IPS DF 6.9 (cell line): ENCODE measurements at places on chromosomes 13 and 19.

- no peaks in the 10 kb centered on the region for H3K27me3 ChIP-seq
- no peak overlapping the region for H3K27ac ChIP-seq
- H3K36me3 ChIP-seq = no peaks in the 10 kb centered on the region
- no peaks in the 10 kb centered on the region for H3K4me1 ChIP-seq
- DNase-seq = no peak
- no peak overlapping the region for H3K4me3 ChIP-seq
Measured at GRCh38 chr19:46586294-46586693, 14.8 kb upstream of the CALM3 start.

DNA sequence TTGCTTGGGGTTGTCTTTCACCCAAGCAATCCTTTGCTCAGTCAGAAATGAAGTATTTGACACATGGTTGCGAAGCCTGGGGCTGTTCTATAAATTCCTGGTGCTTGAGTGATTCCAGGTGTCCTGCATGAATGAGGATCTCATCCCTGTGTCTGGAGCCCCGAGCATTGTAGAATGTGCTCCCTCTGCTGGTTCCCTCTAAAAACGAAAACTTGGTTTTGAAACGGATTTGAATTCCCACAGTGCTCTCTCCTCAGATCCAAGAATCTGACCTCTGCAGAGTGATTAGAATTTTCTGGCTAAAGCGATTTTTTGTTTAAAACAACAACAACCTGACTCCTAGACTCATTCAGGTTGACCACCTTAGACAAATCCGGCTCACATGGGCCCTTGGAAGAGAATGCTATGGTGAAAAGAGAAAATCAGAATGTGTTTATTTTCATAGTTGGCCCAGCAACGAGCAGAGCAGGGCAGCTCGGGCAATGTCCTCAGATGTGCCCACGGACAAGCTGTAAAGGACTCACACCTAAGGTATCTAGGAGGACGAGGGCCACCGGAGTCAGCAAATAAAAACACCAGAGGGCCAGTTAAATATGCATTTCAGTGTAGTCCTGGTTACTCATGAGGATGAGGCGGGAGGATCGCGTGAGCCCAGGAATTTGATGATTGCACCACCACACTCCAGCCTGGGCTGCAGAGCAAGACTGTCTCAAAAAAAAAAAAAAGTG is 8.7 kb upstream of the ATP12A start:
- peak; percentile 43 for DNase-seq
- H3K4me1 ChIP-seq = 0 out of 2 replicates have a peak, but pooled peaks cover 2% of the 10 kb centered on the region
- no peaks in the 10 kb centered on the region for H3K27me3 ChIP-seq
- H3K4me3 ChIP-seq = no peak overlapping the region

DNA sequence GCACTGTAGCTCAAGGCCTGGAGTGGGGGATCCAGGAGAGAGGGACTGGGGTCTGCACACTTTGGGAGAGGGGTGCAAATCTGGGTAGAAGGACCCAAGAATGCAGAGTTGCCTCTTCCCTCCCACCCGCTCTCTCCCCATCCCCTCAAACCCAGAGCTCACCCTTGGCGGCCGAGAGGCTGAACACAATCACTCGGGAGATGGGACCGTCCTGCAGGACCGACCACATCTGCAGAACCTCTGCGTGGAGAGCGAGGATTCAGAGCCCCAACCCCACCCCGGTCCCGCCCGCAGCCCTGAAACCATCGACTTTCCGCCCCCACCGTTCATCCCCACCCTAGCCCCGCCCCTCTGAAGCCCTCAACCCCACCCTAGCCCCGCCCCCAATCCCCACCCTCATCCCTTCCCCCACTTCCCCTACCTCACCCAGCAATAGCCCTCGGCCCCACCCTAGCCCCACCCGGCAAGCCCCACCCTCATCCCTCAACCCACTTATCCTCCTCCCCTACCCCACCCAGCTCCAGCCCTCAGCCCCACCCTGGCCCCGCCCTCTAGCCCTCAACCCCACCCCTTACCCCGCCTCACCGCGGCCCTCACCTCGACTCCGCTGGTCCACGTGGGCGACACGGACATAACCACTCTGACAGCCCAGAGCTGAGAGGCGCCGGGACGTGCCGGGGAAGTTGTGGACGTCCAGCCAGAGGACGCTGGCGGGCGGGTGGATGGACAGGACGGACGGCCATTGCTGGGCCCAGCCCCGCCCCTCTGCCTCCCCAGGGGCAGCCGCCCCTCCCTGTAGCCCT is 4.1 kb downstream of the KPTN start:
- peak overlapping the region; percentile 57; the same call in 1 of the 2 replicates for H3K4me3 ChIP-seq
- no peaks in the 10 kb centered on the region for H3K27me3 ChIP-seq
- no peak overlapping the region for H3K27ac ChIP-seq
- H3K36me3 ChIP-seq = peaks cover 6% of the 10 kb centered on the region; the same call in 1 of the 2 replicates

DNA sequence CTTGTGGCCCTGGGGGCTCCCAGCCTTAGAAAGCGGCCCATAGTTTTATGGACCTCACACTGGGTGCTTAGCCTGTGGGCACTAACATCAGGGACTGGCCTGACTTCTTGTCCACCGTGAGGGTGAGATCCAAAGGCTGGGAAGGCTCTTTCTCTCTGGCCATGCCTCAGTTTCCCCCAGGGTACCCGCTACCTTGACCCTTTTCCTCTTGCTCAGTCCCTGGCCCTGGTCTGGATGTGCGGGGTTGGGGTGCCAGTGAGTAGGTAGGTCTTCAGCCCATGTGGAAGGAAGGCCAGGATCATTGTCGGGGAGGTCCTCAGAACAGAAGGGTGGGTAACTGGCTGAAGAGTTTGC is 1.6 kb upstream of the TMEM161A start:
- no peaks in the 10 kb centered on the region for H3K36me3 ChIP-seq
- no peak overlapping the region for H3K4me3 ChIP-seq
- no peaks in the 10 kb centered on the region for H3K27me3 ChIP-seq
- H3K4me1 ChIP-seq = peaks cover 1% of the 10 kb centered on the region

DNA sequence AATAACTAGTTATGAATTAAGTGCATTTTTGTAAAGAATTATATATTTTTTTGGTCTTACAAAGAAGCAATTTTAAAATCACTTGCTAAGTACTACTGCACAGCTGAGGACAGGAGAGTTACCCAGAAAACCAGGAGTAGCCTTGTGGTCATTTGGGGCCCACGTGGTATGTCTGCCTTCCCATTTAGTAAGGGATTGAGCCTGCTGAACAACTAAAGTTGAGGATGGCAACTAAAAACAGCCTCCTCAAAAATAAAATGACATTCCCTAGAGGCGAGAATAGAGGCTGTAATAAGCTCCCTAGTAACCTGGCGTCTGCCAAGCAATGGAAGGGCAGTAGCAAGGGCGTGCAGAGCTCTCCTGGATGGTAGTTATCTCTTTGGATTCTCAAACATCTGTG is 36.3 kb downstream of the DOCK9 start:
- H3K4me3 ChIP-seq = no peak overlapping the region
- H3K27ac ChIP-seq = no peak overlapping the region
- DNase-seq = no peak
- no peaks in the 10 kb centered on the region for H3K36me3 ChIP-seq

DNA sequence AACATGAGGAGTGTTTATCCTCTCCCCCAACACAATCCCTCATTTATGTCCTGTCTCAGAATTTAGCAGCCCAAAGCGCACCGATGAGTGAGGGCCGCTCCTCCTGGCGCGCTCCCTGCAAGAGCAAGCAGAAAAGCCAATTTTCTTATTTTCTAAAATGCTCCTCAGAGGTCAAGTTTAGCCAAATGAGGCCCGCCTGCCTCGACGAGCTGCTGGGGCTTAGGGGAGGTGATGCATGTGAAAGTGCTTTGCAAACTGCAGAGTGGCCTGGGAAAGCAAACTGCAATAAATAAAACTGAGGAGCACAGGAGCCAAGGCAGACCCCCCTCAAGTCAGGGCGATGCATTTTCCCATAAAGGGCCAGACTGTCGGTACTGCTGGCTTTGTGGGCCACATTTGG is 29.0 kb downstream of the CAPS start:
- no peak overlapping the region for H3K27ac ChIP-seq
- H3K4me1 ChIP-seq = no peaks in the 10 kb centered on the region
- H3K27me3 ChIP-seq = no peaks in the 10 kb centered on the region
- H3K36me3 ChIP-seq = peaks cover 8% of the 10 kb centered on the region; the same call in 1 of the 2 replicates

GRCh38 chr13:112067116-112067741 is at the start of gene SOX1:
Gene SOX1 (plus strand): TSS chr13:112067149. CDS start chr13:112067659, 510 bp downstream.
- no peak within 1 kb of the TSS for H3K27ac ChIP-seq
- peaks cover 3% of the 10 kb centered on the region for H3K4me1 ChIP-seq
- DNase-seq = no peak
- peak within 1 kb of the TSS; percentile 37; the same call in 1 of the 2 replicates for H3K4me3 ChIP-seq
- no peaks in the 10 kb centered on the region; the same call in 1 of the 2 replicates for H3K36me3 ChIP-seq

- no peak overlapping the region for H3K27ac ChIP-seq
- peaks cover 1% of the 10 kb centered on the region; the same call in 1 of the 2 replicates for H3K4me1 ChIP-seq
- no peaks in the 10 kb centered on the region for H3K27me3 ChIP-seq
Measured at GRCh38 chr19:3398900-3399278, 32.5 kb downstream of the NFIC start.

DNA sequence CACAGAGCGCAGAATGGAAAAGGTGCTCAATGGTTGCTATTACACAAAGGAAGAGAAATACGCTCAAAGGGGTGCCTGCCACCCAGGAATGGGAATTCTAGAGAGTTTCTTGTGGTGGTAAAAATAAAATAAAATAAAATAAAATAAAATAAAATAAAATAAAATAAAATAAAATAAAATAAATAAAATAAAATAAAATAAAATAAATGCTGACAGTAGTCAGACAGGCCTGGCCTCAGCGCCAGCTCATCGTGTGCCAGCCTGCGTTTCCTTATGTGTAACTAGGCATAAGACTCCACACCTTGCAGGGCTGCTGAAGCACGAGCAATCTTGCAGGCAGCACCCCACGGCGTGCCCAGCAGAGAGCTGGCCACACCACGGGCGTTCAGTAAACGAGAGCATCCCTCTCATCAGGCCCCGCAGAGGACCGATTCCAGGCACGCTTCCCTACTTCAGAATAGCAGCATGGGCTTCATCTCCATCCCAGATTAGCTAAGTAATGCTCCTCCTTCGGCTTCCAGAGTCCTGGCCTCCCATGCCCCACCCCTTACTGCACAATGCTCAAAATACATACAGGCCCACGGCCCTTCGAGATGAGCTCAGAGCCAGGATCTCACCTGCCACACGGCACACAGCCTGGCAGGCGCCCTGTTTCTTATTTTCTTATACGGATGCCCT is 5.6 kb downstream of the NAPA start:
- H3K27ac ChIP-seq = no peak overlapping the region
- DNase-seq = no peak
- no peaks in the 10 kb centered on the region for H3K36me3 ChIP-seq

- H3K27me3 ChIP-seq = no peaks in the 10 kb centered on the region
- H3K4me3 ChIP-seq = no peak overlapping the region
- H3K27ac ChIP-seq = no peak overlapping the region
- DNase-seq = no peak
- H3K4me1 ChIP-seq = no peaks in the 10 kb centered on the region
Measured at GRCh38 chr13:113448885-113449692, 4.2 kb downstream of the ADPRHL1 start.

DNA sequence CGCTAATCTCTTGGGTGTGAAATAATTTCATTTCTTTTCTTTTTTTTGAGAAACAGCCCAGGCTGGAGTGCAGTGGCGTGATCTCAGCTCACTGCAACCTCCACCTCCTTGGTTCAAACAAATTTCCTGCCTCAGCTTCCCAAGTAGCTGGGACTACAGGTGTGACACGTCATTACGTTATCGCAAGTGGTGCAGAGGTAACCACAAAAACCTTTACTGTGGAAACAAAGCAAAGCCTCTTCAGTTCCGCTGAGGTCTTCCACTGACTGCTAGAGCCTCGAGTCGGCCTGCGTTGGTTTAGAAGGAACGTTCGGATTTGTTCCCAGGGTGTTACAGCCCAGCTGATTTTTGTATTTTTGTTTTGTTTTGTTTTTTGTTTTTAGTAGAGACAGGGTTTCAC is 2.0 kb upstream of the ZNF784 start:
- no peak for DNase-seq
- no peaks in the 10 kb centered on the region for H3K4me1 ChIP-seq
- no peaks in the 10 kb centered on the region for H3K27me3 ChIP-seq
- H3K27ac ChIP-seq = no peak overlapping the region
- no peak overlapping the region for H3K4me3 ChIP-seq

DNA sequence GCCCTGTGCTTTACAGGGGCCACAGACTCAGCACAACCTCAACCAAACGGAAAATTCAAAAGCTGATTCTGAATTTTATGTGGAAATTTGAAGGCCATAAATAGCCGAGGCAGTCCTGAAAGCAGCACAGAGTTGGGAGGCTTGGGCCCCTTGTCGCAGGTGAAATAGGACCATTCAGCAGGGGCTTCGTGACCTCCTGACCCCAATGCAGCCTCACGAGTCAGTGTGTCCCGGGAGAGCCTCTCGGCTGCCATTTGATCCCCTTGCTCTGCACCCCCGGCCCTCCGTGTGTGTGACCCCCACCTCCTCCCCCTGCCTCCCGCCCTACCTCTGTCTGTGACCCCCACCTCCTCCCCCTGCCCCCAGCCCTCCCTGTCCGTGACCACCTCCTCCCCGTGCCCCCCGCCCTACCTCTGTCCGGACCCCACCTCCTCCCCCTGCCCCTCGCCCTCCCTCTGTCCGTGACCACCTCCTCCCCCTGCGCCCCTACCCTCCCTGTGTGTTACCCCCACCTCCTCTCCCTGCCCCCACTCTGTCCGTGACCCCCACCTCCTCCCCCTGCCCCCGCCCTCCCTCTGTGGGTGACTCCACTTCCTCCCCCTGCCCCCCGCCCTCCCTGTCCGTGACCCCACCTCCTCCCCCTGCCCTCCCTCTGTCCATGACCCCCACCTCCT is 41.7 kb upstream of the TFDP1 start:
- H3K4me1 ChIP-seq = no peaks in the 10 kb centered on the region
- H3K27ac ChIP-seq = no peak overlapping the region
- DNase-seq = no peak
- no peak overlapping the region for H3K4me3 ChIP-seq
- no peaks in the 10 kb centered on the region for H3K27me3 ChIP-seq
- peaks cover 4% of the 10 kb centered on the region; the same call in 1 of the 2 replicates for H3K36me3 ChIP-seq

DNA sequence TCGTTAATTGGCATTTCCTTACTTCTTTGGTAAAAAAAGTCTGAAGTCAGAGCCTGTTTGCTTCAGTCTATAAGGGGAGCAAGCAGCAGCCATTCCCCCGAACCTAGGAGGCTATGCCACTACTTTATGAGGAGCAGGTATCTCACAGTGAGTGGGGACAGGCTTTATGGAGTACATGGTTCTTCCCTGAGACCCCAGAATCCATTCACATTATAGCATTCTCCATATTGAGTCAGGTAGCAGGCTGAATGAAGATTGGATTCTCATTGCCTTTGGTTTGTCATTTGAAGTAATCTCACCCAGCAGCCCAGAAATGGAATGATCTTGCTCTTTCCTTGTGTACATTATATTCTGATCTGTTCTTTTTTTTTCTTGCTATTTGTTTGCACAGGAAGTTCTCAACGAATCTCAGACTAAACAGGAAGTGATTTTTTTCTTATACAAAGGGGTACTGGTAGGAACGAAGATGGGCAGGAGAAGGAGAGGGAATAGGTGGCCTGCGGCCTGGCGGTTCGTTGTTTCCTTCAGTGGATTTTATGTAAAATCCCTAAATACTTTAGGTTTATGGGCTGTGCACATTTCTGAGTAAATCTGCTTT is 74.4 kb downstream of the ARHGAP35 start:
- no peak overlapping the region for H3K4me3 ChIP-seq
- no peaks in the 10 kb centered on the region for H3K27me3 ChIP-seq
- H3K27ac ChIP-seq = no peak overlapping the region
- no peaks in the 10 kb centered on the region for H3K4me1 ChIP-seq
